ENCODE measurements at places on chromosomes 2 and 18. TPM values are rescaled to one million over a fixed set of nuclear protein-coding genes. Genes with fewer than 3 reads are reported as not detected.

- H3K4me1 ChIP-seq = peaks cover 34% of the 10 kb centered on the region
- peak overlapping the region; percentile 96 for H3K27ac ChIP-seq
- no peaks in the 10 kb centered on the region for H3K27me3 ChIP-seq
- peak overlapping the region; percentile 39 for H3K4me3 ChIP-seq
- no peaks in the 10 kb centered on the region for H3K36me3 ChIP-seq
- no peak for DNase-seq
Observed at GRCh38 chr2:128536925-128537620, 218.4 kb upstream of the HS6ST1 start.

DNA sequence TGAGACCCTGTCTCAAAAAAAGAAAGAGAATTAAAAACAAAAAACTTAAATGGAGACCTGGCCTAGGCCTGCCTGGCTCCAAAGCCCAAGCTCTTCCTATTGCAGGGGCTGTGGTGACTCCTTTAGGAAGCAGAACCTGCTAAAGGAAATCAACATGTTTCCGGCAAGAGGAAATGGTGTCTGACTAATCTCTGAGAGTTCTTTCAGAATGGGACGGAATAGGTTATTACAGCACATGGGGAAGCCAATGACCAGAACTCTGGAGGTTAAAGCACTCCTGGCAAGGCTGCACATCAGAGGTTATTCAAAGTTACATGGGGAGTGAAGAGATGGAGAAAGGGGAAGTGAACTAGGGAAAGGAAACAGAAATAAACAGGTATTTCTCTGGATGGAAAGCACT lies 21.4 kb downstream of the KIF3C start:
- H3K4me1 ChIP-seq = no peaks in the 10 kb centered on the region
- no peaks in the 10 kb centered on the region for H3K36me3 ChIP-seq
- DNase-seq = no peak
- no peaks in the 10 kb centered on the region for H3K27me3 ChIP-seq
- no peak overlapping the region for H3K4me3 ChIP-seq

DNA sequence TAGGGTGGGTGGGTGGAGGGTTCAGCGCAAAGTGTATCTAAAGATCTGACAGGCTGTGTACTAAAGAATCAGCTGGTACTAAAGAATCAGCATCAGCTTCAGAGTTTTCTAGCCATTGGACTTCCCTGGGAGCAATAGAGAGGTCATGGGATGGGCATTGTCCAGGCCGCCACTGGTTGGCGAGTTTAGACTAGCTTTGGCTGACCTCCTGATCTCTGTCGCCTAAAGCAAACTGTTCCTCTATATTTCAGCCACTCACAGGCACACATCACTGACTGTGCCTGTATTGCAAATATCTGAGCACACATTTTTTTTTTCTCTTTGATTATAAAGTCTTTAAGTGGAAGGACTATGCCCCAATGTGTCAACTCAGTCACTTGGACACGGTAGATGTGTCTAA lies 267.8 kb upstream of the SKOR2 start:
- H3K36me3 ChIP-seq = no peaks in the 10 kb centered on the region
- no peak overlapping the region for H3K27ac ChIP-seq
- DNase-seq = no peak
- peaks cover 2% of the 10 kb centered on the region for H3K27me3 ChIP-seq

GRCh38 chr2:54228945-54229344 lies 27.1 kb downstream of the TSPYL6 start:
- DNase-seq = no peak
- H3K4me1 ChIP-seq = peaks cover 9% of the 10 kb centered on the region
- H3K27me3 ChIP-seq = no peaks in the 10 kb centered on the region
- no peak overlapping the region for H3K27ac ChIP-seq

DNA sequence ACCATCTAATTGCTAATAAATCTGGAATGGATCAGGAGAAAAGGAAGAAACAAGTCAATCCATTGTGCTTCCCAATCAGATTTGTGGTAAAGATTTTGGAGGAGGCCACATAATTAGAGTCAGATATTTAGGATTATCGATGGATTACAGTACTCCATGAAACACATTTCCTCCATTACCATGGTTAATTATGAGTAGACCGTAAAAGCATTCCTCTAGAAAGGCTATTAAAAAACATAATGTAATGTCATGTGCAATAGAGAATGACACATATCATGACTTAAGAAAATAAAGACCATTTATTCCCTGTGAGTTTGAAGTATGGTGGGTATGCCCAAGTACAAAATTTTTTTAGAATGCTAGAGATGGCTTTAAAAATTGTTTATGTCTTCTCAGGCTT lies 96.1 kb downstream of the ITGA4 start:
- peaks cover 3% of the 10 kb centered on the region for H3K36me3 ChIP-seq
- H3K4me3 ChIP-seq = no peak overlapping the region
- H3K27ac ChIP-seq = no peak overlapping the region
- DNase-seq = no peak

DNA sequence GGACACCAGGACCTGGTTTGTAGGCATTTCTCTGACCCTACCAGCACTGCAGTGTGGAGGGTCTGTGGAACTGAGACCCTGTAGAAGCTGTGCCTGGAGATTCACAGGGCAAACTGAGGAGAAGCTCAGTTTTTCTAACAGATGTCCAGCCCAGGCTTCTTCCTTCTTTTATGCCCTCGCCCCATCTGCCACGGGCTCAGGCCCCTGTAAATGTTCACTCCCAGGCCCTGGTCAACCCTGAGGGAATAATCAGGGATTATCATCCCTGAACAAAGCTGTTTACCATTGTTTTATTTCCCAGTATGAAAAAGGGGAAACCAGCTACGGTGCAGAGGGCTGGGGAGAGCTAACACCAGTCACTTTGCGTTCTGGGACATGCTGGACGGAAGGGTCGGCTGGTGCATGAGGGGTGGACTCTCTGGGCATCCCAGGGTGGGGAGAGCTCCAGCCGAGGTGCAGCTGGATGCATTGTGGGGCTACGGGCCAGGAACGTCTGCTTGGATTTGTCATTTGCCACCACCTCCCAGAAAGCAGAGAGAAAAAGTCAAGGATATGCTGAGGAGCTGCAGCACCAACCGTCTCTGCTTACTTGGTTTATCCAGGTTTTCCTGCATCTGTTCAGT lies 183.8 kb downstream of the TFCP2L1 start:
- no peak overlapping the region for H3K4me3 ChIP-seq
- no peaks in the 10 kb centered on the region for H3K36me3 ChIP-seq
- no peak overlapping the region for H3K27ac ChIP-seq
- H3K4me1 ChIP-seq = peaks cover 9% of the 10 kb centered on the region

The COLEC11 gene
- not detected for total RNA-seq

The ASAP2 gene
- 51.8 TPM for total RNA-seq

Measured in neural crest cell (in vitro differentiated cells).